Dermis blood vessel endothelial cell (primary cell): ENCODE measurements at places on chromosomes 5 and 9. TPM values are rescaled to one million over a fixed set of nuclear protein-coding genes. Genes with fewer than 3 reads are reported as not detected.

- DNase-seq = peak; percentile 51
Measured at GRCh38 chr5:75611311-75612225, at the start of gene ANKDD1B. Gene ANKDD1B, plus strand, starts transcription at chr5:75611453. Its CDS starts 182 bp downstream, at chr5:75611635.

The DOCK2 gene
- 0.17 and 0.28 TPM in 2 replicates for total RNA-seq

- DNase-seq = no peak
Measured at GRCh38 chr5:64417390-64417789, 88.4 kb upstream of the RGS7BP start.

GRCh38 chr5:54876-55569 lies 36.9 kb upstream of the PLEKHG4B start:
- DNase-seq = no peak

The SPINK4 gene
- total RNA-seq = not detected in 2 replicates

DNA sequence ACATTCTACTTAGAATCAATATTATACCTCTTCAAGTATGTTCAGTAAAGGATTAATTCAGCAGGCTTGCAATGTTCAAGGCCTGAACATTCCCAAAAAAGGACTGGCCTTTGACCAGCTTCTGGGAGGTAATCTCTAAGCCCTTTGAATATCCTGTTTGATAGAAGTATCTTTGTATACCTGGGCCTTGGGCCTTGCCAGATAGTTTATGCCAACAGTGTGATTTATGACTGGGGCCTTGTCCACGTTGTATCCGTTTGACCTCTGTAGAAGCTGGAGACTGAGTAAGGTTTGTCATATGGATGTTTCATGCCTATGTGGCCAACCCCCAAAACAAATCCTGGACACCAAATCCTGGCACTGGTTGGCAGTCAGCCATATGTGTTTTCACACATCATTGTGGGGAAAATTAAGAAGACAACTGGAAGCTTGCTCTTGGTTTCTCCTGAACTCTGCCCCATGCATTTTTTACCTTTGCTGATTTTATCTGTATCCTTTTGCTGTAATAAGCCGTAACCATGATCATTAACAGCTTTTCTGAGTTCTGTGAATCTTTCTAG lies 92.1 kb downstream of the RMI1 start:
- DNase-seq = no peak
